ENCODE measurements at places on chromosomes 1 and 21.
A peak's percentile ranks its signal among the peaks of the same experiment; 100 is the strongest.

DNA sequence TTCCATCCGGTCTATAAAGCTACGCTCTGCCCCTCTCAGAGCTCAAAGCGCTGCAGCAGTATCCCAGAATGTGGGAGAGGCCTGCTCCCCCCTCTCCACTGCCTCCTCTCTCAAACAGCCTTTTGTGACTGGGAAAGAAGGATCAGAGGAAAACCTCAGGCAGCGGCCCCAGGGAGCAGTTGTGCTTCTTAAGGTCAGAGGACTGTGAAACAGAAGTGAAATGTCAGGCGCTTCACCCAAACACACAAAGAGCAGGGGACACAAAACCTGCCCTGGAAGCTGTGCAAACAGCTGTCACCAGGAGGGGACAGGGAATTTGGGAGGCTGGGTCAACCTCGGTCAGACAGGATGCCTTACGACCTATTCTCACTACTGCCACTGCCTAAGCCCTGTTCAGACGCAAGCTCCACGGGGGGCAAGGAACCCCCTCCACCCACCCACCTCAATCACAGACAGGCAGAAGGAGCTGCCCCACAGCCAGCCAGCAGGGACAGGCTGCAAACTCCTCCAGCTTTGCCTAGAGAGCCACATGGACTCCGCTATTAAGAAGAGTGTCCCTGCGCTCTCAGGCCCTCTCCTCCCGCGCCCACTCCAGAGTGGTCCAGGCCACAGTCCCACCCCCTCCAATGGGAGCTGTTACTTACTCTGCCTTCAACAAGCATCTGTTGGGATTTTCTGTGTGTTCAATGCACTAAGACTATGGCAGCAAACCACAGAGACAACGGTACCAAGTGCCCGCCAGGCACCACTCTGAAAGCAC lies 14.6 kb downstream of the SSBP3 start:
- no peak for DNase-seq

DNA sequence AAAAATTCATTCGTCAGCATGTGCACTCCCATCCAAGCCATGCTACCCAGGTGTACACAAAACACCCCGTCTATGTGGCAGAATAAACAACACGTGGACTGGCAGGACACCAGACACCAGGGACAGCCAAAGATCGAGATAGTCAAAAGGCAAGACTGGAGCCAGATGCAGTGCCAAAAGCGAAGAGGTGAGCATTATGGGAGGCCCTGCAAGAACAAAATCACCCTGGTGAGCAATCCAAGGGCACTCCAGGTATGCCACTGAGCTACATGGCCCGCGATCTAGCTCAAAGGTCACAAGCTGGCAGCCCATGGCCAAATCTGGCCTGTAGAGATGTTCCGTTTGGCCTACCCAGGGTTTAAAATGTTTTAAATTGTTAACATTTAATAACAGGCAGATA lies 33.7 kb downstream of the PLPP3 start:
- no peak for DNase-seq

DNA sequence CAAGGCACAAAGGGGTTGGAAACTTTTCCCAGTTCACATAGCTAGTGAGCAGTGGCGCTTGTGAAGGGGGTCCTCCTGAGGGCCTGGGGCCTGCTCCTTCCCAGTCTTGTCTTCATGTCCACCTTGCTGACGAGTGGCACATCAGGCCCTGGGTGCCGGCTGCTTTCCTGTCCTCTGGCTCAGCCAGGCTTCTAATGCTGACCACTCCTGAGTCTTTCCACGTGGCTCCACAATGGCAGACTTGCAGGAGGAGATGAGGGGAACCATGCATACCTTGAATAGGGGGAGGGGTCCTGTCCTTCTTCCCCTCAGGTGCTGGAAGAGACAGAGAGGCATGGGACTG lies 38.7 kb downstream of the MAPKAPK2 start:
- DNase-seq: no peak

DNA sequence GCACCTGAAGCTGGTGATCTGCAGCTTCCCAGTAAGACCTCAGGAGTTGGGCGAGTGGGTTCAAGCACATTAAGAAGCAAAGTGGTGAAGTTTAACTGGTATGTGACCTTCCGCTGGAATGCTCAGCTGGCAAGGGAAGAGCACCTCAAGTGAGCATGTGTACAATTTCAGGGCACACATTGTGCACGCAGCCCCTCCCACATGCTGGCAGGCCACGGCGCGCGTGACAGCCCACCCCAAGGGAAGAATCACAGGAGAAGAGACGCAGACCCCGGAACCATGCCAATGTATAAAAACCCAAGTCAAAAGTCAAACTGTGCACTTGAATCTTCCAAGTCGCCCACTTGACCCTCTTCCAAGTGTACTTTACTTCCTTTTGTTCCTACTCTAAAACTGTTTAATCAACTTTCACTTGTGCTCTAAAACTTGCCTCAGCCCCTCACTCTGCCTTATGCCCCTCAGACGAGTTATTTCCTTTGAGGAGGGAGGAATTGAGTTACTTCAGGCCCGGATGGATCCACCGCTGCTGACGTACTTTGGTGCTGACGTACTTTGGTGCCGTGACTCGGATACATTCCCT lies 20.0 kb downstream of the LRRC3 start:
- DNase-seq: no peak

GRCh38 chr1:230827801-230828200 lies 40.5 kb downstream of the C1orf198 start:
- no peak for DNase-seq

DNA sequence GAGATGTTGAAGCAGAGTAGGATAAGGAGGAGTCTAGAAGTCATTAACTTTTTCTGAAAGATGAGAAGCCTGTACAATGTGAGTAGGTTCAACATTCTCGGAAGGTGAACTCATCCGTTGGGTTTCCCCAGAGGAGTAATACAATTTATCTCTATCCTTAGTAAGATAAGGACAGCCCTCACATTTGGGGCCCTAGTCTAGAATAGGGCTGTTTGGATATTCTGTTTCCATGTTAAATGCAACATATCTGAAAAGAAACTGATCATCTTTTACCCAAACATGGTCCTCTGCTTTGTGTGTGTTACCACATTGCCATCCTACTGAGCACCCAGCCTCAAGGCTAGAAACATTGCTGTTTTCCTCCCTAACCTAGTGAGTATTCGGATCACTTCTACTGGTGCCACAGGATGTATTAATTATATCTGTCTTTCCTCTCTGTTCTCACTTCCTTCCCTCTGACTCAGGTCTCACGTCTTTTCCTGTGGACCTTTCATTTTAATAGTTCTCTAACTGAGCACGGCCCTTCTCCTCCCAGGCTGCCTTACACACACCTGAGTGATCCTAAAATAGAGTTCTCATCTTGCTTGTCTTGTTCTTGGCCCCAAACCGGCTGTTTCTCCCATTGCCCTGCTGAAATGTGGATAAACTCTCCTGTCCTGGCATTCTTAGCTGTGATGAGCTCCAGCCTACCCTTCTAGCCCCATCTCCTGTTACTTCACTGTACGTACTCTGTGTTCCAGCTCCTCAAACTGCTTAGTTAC lies 91.7 kb downstream of the CDC14A start:
- no peak for DNase-seq

GRCh38 chr21:33367309-33367973 lies 35.8 kb upstream of the IFNGR2 start:
- DNase-seq: no peak

DNA sequence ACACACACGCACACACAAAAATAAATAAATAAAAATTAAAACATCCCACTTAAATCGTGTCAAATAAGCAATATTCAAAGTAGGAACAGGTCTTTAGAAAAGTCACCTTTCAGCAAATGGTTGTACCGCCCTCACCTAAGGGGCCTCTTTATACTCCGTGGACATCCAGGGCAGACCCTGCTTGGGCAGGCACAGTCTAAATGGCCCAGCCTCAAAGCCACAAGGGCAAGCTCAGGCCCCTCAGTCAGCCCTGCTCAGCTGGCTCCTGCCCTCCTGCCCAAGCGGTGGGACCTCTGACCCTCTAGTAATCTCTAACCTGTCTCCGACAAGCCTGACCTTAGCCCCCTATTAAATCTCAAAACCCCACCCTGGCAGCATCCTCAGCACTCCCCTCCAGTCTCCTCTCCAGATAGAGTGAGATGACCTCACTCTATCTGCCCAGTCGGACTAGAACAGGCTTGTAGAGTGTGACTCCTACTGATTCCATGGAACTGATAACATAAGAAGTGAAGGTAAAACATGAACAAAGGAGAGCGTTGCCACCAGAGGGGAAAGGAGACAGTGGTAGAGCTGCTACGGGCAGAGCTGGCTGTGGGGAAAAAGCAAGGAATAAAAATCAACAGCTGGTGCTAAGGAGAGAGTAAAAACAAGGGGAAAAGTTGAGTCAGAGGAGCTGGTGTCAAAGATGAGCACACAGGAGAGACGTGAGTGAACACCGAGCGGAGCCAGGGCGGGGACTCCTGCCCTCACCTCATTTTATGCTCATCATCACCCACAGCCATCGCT lies 36.0 kb downstream of the SIPA1L2 start:
- DNase-seq: no peak

DNA sequence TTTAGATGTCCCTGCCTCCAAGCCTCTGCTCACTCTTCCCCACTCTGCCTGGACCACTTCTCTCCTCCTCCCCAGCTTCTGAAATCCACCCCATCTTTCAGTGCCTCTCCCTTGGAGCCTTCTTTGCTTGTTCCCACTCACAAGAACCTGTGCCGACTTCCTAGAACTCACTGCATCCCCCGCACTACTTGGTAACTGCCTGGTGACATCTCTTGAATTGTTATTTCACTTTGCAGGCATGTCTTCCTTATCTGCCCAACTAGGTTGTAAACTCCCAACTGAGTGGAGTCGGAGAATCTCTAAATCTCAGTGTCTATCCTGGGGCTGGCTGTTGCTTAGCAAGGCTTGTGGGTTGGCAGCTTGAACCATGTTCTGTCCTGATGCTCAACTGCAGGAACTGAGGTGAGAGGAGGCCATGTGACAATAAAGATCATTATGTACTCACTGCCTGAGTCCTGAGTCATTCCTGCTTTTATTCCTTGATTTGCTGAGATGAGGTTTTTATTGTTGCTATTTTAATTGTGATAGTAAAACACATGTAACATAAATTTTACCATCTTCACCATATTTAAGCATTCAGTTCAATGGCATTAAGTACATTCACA lies 3.9 kb downstream of the KPRP start:
- no peak for DNase-seq

DNA sequence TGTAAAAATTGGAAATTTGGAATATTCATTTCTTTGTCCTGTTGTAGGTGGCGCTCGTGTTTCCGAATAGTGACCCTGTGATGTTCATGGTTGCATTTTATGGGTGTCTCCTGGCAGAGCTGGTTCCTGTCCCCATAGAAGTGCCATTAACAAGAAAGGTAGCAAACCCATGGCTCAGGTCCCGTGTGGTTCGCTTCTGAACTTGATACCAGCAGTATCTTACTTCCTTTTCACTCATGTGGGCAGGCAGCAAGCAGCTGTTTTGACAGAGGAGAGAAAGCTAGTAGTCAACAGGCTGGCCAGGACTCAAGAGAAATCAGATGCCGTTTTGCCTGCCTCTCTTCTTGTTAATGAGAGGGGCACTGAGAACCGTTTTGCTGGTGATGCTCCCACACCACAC lies 72.8 kb downstream of the S100B start:
- peak; percentile 50 for DNase-seq

DNA sequence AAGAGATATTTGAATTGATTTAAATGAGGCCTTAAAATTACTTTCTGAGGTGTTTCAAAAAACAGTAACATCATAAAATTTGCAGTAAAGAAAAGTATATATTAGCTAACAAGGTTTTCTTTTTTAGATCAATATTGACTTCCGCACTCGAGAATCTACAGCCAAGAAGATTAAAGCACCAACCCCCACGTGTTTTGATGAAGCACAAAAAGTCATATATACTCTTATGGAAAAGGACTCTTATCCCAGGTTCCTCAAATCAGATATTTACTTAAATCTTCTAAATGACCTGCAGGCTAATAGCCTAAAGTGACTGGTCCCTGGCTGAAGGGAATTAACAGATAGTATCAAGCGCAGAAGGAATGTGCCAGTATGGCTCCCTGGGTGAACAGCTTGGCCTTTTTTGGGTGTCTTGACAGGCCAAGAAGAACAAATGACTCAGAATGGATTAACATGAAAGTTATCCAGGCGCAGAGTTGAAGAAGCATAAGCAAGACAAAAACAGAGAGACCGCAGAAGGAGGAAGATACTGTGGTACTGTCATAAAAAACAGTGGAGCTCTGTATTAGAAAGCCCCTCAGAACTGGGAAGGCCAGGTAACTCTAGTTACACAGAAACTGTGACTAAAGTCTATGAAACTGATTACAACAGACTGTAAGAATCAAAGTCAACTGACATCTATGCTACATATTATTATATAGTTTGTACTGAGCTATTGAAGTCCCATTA lies 3.6 kb downstream of the RGS1 start:
- DNase-seq: peak; percentile 8

DNA sequence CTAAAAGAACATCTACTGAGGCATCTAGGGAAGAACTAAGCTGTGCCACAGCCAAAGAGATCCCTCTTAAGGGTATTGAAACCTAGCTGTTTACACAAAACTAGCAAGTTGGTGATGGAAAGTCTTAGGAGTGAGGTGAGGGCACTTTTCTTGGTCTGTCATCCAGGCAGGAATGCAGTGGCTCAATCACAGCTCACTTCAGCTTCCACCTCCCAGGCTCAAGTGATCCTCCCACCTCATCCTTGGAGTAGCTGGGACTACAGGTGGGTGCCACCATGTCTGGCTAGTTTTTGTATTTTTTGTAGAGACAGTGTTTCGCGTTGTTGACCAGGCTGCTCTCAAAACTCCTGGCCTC lies 2.4 kb downstream of the PLEKHO1 start:
- no peak for DNase-seq

- DNase-seq: no peak
Observed at GRCh38 chr1:41454406-41454805, 30.1 kb downstream of the EDN2 start.

GRCh38 chr1:92459871-92460320 lies 26.8 kb downstream of the GFI1 start:
- DNase-seq: no peak

GRCh38 chr21:31629972-31630711 lies 29.4 kb upstream of the SOD1 start:
- DNase-seq: no peak

DNA sequence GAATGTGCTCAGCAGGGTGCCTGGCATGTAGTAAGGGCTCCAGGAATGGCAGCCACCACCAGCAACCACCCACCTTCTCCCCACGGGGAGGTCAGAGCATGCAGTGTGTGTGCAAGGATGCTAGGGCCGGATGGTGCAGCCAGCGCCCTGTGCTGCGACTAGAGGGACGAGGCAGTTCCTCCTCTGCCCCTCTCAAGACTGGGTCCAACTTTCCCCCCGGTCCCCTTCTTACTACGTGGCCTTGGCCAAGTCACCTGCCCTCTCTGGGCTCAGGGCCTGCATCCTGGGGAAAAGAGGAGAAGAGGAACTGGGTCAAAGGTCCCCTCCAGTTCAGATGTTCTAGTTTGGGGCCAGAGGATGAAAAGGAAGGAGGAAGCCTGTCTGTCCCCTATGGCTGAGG lies 71.6 kb upstream of the TARDBP start:
- no peak for DNase-seq

Measured in CD8-positive, alpha-beta T cell (primary cell).